ENCODE measurements at places on chromosomes 11 and 22. TPM values are rescaled to one million over a fixed set of nuclear protein-coding genes. Genes with fewer than 3 reads are reported as not detected.

Gene LINC01488
- total RNA-seq: not detected

Gene CD248
- total RNA-seq: 0.68 TPM

Gene KDM4E
- not detected for total RNA-seq

Gene SERHL2
- total RNA-seq: 1.6 TPM

Gene LSP1
- 0.21 TPM for total RNA-seq

Gene DGCR6
- total RNA-seq: 2.1 TPM

Gene MMP12
- total RNA-seq: not detected

Gene ALDH3B1
- 1.0 TPM for total RNA-seq

All from nasal cavity respiratory epithelium epithelial cell of viscerocranial mucosa (primary cell).